ENCODE measurements at places on chromosomes 1 and 21. TPM values are rescaled to one million over a fixed set of nuclear protein-coding genes. Genes with fewer than 3 reads are reported as not detected.

DNA sequence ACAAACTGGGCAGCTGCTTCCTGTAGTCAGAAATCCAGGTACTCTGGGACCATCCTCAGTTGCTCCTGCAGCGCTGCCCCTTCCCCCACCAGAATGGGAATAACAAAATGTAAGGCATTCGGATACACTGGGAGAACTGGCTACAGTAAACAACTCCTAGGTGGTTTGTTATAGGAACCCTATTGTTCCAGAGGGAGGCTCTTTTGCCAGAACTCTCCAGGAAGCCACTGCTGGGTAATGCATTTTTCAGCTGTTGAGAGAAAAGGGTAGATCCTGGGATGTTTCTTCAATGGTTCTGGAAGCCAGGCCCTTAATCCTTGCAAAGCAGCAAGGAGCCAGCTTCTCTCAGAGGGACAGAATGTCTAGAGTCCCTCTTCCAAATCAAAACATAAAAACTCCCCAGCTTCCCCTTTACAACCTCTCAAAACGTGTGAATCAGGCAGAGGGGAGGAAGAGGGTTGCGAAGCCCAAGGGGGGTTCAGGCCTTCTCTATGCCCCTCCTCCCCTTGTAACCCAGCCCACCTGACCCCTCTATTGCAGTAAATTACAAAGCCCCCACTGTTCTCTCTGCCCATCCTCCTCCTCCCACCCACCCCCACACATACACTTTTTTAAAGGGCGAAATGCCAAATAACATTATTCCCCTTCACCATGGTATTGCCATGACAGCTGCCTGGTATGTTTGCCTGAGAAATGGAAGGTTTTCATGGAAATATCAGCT, 29.1 kb downstream of the PLPP3 start:
- peak; percentile 45 for DNase-seq

The UBIAD1 gene
- polyA plus RNA-seq: 20.5 TPM

The IVL gene
- polyA plus RNA-seq: not detected

The MAP10 gene
- 0.88 TPM for polyA plus RNA-seq

The JMJD4 gene
- polyA plus RNA-seq: 31.2 TPM

DNA sequence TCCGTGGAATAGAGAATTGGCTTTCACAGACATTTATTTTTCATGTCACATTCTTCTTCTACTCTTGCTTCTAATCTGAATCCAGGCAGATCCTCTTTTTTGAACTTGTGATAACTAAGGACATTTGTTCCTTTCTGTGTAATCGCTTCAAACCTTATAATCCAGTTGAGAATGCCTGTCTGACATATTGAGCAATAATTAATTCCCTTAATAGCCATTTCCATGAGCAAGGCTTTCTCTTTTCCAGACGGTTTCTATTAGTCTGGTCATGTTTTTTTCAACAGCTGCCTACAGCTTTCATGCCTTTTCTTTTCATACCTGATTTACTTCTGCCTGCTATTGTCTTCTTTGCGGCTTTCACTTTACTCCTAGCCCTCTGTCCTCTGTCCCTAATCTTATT, 163.4 kb downstream of the CYYR1 start:
- DNase-seq: no peak

- DNase-seq: no peak
These were observed 47.9 kb downstream of the SLC45A1 start for GRCh38 chr1:8365661-8366362.

DNA sequence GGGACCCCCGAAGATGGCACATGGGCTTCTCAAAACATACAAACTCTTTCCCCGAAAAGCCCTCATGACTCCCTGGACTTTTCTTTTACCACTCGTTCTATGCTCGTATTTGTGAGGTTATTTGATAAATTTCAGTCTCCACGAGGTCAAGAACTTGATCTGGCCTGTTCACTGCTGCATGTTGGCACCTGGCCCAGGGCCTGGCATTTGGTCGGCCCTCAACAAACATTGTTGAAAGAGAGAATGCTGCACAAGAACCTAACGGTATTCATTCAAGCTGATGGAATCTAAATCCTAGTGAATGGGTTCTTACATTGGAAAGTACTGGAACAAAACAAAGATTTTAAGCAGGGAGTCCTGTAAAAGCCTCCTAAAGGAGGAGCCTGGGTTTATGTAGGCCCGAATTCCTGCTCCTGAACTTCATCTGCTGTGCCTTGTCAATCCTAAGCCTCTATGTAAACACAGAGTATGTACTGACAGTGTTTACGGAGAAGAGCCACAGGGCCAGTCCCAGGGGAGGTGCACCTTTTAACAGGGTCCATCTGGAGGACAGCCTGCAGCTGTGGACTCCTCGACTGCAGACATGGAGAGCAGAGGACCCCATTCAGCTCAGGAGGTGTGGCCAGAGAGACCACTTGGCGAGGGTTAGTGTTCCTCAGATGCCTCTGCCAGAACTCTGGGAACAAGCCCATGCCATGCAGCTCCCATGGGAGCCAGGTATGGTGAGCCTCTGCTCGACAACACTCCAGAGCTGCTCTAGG, 46.9 kb downstream of the L1TD1 start:
- DNase-seq: no peak

DNA sequence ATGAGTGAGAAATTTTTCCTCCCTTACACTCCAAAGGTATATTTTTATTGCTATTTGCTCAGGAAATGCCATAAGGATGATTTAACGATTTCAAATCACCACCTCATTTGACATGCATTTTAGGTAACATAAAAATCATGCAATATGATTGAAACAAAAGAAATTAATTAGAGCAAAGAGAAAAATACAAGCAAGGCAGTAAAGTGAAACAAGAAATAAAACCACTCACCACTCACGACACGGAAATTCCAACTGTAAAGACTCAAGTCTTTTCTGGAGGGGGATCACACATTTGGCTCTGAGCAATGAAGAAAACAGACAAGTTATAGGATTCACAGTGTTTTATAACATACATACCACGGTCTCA, 86.8 kb upstream of the ARHGAP29 start:
- DNase-seq: peak; percentile 80

GRCh38 chr1:36605942-36606640, 123.4 kb upstream of the CSF3R start:
- DNase-seq: no peak

GRCh38 chr1:208601561-208601960, 357.4 kb upstream of the PLXNA2 start:
- DNase-seq: no peak

The ALG14 gene
- polyA plus RNA-seq: 2.6 TPM

DNA sequence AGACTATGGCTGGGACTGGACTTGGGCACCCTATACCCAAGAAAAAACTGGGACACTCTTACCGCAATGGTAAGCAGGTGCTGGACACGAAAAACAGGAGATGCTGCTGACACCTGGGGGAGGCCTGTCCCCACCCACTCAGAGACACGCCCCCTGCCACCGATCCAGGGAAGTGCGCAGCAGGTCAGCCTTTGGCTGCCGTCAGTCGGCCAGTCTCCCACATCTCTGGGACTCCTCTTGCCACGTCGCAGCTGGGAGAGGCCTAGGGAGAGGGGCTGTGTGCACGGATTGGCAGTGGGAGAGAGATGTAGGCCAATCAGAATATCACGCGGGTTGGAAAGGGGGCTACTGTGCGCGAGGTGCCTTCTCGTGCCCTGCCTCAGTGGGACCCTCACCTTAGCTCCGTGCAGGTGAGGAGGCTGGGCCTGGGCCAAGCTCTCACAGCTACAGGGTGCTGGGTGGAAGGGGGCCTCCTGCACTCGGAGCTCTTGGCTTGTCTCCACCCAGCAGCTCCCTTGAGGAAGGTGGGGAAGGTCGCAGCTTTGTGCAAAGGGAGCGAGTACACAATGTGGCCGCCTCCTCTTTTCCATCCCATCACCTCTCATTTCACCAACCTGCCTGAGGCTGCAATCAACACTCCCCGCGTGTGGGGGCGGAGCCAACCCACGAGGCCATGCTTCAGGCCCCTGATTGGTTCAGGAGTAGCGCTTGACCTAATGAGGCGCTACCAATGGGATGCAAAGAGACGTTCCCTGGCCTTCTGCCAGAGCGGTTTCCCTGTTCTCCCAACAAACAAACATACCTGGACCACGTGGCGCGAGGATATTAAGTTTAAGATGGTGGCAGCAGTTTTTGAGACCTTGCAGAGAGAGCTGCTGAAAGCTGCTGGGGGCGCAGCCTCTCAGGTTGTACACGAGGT, 25.7 kb upstream of the LDLRAP1 start:
- no peak for DNase-seq

- no peak for DNase-seq
These were observed 26.4 kb downstream of the KIF26B start for GRCh38 chr1:245181158-245181517.

The FNDC5 gene
- 0.14 TPM for polyA plus RNA-seq

DNA sequence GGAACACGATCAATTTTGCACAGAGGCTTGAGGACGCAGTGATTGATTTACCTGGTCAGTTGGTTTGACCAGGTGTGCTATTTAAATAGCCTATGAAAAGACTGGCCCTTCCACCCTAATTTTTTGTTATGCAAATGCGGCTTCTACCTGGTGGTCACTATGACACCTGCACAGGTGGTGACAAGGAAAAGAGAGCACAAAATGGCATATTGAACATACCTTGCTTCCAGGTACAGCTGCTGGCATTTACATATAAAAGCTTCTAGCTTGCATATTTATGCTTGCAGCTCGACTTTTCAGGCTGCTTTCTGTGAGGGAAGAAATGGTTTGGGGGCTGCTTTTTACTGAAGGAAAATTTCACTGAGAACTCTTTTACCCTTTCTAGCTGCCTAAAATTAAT, 15.3 kb upstream of the FMO4 start:
- no peak for DNase-seq

- DNase-seq: no peak
These were observed 4.1 kb upstream of the GRIK1 start for GRCh38 chr21:29943885-29944284.

Measured in endothelial cell of umbilical vein (primary cell).